PC-3 (cell line): ENCODE measurements at places on chromosomes 13 and 19. TPM values are rescaled to one million over a fixed set of nuclear protein-coding genes. Genes with fewer than 3 reads are reported as not detected.

GRCh38 chr13:46721054-46721453 lies 75.9 kb downstream of the ESD start:
- no peak overlapping the region for H3K27ac ChIP-seq
- DNase-seq, result peak; percentile 41
- no peak overlapping the region for H3K4me3 ChIP-seq
- H3K27me3 ChIP-seq, result no peaks in the 10 kb centered on the region
- H3K4me1 ChIP-seq, result no peaks in the 10 kb centered on the region

GRCh38 chr13:112771877-112772538 lies 82.2 kb downstream of the ATP11A start:
- no peak overlapping the region for H3K27ac ChIP-seq
- H3K27me3 ChIP-seq, result no peaks in the 10 kb centered on the region
- no peaks in the 10 kb centered on the region for H3K36me3 ChIP-seq
- no peaks in the 10 kb centered on the region for H3K4me1 ChIP-seq

DNA sequence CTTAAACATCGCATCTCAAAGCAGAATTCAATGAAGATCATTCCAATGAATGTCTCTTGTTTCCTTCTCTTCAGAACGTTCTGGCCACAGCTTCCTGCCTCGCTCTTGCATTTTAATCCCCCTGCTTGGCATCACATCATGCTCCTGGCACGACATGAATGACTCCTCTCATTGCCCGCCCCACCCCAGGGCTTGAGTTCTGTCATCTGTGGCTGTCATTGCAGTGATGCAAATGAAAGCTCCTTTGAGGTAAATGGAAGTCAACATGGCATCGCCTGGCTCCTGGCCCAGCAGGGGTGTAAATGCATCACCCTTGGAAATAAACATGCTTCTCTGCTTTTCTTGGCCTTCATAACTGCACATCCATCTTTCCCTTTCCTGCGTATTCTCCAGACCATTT lies 48.6 kb downstream of the SCEL start:
- H3K36me3 ChIP-seq, result no peaks in the 10 kb centered on the region
- H3K27me3 ChIP-seq, result no peaks in the 10 kb centered on the region
- no peak overlapping the region for H3K27ac ChIP-seq
- DNase-seq, result no peak

Gene ADM5
- 5.0 and 6.3 TPM in 2 replicates for total RNA-seq

Gene TGFBR3L
- total RNA-seq, result 10.5 and 15.5 TPM in 2 replicates

Gene FAM216B
- not detected in 2 replicates for total RNA-seq

Gene EFNB2
- total RNA-seq, result 16.4 and 17.5 TPM in 2 replicates

GRCh38 chr13:106795847-106796246 lies 227.9 kb upstream of the ARGLU1 start:
- no peak for DNase-seq
- no peak overlapping the region for H3K4me3 ChIP-seq
- no peaks in the 10 kb centered on the region; the same call in 1 of the 2 replicates for H3K4me1 ChIP-seq
- H3K27ac ChIP-seq, result no peak overlapping the region
- peaks cover 23% of the 10 kb centered on the region; the same call in 1 of the 2 replicates for H3K27me3 ChIP-seq

DNA sequence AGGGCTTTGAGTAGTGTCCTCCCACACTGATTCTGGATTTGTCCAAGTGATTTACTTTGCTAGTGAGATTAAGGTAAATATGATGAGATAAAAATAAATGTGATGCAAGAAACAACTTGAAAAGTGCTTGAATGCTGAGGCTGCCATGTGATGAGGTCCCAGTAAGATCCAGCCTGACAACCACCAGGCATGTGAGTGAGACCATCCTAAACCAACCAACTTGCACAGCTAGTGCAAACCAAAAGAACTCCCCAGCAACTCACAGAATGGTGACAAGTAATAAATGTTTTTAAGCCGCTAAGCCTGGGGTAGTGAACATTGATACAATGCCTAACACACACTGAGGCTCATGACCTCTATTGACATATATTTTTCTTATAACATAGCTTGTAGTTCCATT lies 13.3 kb upstream of the RBM26 start:
- H3K4me1 ChIP-seq, result peaks cover 8% of the 10 kb centered on the region; the same call in 1 of the 2 replicates
- H3K27me3 ChIP-seq, result no peaks in the 10 kb centered on the region
- DNase-seq, result no peak
- no peak overlapping the region for H3K27ac ChIP-seq
- no peak overlapping the region for H3K4me3 ChIP-seq

Gene CRLF1
- total RNA-seq, result 0.23 and 2.6 TPM in 2 replicates

DNA sequence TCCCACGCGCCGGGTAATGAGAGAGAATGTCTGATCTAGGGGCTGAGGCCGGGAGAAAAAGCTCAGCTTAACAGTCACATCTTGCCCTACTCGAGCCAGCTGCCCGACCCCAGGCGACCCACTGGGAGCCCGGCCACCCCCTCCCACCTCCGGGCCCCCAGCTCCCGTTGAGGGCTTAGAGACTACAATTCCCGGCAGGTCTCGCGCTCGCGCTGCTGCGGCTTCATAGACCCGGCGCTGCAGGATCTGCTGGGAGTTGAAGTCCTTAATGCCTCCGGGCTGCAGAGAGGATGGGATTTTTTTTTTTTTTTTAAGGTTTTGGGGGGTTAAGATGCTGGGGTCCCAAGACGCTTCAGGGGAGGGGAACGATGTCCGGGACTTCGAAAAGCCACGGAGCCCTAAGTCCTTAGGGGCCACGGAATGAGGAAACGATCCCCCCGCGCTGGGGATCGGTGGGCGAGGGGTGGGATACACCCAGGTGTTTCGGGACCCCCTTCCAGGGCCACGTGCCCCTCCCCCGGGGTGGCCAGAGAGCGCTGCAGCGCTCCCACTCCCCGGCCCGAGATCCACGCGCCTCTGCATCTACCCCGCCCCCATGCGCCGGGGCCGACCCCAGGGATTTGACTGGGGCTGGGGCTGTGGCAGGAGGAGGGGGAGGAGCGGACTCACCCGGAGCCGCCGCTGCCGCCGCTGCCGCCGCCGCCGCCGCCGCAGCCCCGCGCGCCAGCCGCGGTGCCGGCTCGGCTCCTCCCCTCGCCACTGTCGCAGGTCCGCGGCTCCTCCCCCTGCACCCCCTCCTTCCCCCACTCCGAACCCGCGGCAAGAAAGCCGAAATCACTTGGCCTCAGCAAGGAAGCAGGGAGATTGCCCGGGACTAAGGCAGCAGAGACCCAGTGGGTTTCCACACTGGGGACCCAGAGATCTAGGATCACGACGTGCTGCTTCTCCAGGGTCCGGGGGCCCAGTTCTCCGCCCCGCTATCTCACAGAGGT lies at the start of gene SYT3:
Gene SYT3 (minus strand): TSS at position 761 of the 992 bp plus-strand sequence. CDS start 2,470 bp downstream, outside the sequence.
- peak; percentile 33 for DNase-seq
- no peaks in the 10 kb centered on the region for H3K4me1 ChIP-seq
- no peak within 1 kb of the TSS for H3K27ac ChIP-seq
- peak within 1 kb of the TSS; percentile 58 for H3K4me3 ChIP-seq
- H3K36me3 ChIP-seq, result no peaks in the 10 kb centered on the region
- H3K27me3 ChIP-seq, result peaks cover 66% of the 10 kb centered on the region

DNA sequence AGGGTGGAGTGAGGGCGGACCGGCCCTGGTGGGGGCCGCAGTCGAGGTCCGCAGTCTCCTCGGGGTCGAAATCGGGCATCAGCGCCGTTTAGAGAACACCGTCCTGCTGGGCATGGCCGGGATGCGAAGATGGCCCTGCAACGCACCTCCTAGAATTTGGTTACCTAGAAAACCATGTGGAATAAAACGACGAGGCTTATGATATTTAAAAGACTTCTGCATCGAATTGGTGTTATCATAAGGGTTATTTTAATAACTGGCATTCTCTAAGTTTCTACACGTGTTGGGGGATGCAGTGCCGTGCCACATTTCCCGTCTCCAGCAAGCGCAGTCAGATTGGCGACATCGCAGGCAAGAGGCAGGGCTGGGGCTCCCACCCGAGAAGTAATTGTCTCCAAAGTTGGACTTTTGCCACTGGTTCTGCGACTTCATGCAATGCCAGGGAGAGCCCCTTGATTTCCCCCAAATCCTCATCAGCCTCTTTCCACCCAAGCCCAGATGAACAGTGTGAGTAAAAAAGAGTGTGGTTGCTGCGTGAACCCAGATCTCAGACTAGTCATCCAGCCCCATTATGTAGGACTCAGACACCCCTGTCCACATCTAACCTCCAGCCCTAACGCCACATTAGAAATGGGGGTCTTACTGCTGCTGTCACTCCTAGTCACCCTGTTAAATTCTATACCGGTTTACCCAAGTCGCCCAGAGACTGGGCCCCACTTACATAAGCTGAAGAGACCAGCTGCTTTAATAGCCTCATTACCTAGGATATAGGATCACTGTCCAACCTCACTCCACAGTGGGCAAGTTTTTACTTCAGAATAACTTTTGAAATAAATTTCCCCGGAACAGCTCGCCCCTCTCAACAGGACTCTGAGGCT lies 571 bp upstream of the DHRS12 start:
- no peak for DNase-seq
- H3K27me3 ChIP-seq, result no peaks in the 10 kb centered on the region
- peak overlapping the region; percentile 80 for H3K4me3 ChIP-seq

DNA sequence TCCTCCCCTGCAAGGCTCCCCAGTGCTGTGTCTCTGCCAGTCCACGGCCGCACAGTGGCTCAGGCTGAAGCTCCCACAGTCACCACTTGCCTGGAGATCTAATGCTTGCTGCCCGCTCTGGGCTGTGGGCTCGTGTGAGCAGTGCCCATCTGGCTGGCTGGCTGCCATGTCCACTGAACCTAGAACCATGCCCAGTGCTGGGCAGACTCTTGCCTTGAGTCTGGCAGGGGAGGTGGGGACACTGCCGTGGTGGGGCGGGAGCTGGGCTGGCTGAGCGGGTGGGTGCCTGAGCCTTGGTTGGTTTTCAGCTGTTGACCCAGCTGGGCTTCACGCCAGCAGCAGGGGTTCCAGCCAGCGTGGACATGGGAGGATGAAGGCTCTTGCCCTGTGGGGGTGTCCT lies 52.3 kb downstream of the CRTC1 start:
- H3K4me1 ChIP-seq, result no peaks in the 10 kb centered on the region
- no peak for DNase-seq
- H3K27me3 ChIP-seq, result no peaks in the 10 kb centered on the region
- no peak overlapping the region for H3K4me3 ChIP-seq
- no peak overlapping the region for H3K27ac ChIP-seq

Gene CRTC1
- 6.7 and 8.5 TPM in 2 replicates for total RNA-seq

GRCh38 chr19:33393286-33394005 lies 19.9 kb downstream of the CEBPG start:
- H3K27ac ChIP-seq, result no peak overlapping the region
- H3K4me1 ChIP-seq, result no peaks in the 10 kb centered on the region
- DNase-seq, result no peak
- H3K36me3 ChIP-seq, result no peaks in the 10 kb centered on the region
- no peak overlapping the region for H3K4me3 ChIP-seq

Gene MEX3D
- 64.0 and 89.2 TPM in 2 replicates for total RNA-seq

Gene KMT5C
- total RNA-seq, result 21.9 and 36.6 TPM in 2 replicates

- no peak within 1 kb of the TSS for H3K4me3 ChIP-seq
- H3K4me1 ChIP-seq, result peaks cover 10% of the 10 kb centered on the region
- H3K27ac ChIP-seq, result no peak within 1 kb of the TSS
- no peak for DNase-seq
- no peaks in the 10 kb centered on the region for H3K36me3 ChIP-seq
Observed at GRCh38 chr19:589693-590395, at the start of gene HCN2. Gene HCN2 (plus strand): TSS chr19:589881. CDS start chr19:589946, 65 bp downstream.

DNA sequence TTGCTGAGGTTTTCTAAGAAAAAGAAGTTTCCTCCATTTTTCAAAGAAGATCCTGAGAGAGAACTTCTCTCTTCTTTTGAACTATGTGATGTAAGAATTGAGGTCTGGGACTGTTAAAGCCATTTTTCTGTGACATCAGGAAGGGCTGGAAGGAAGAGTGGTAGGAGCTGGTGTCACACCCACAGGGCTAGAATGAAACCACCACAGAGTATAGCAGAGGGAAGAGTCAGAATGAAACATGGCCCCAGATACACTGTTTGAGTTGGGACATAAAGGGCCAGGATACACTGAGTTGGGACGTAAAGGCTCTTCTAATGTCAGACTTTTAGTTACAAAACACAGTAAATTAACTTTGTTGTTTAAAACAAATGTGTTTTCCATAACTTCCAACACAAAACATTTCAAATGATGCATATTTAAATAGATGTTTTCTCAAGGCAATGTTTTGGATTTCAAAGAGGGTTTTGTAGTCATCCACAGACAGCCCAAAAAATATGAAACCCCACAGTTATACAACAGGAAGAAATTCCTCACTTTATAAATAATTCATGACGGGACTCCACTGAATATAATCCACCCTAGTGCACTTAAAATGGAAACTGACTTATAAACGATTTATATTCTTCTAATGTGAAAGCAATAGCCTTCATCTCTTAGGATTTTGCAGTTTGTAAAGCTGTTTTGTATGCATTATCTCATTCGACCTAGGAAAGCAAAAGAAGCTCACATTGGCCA lies 72.5 kb downstream of the LIG4 start:
- H3K4me3 ChIP-seq, result no peak overlapping the region
- H3K27ac ChIP-seq, result no peak overlapping the region
- DNase-seq, result no peak

Gene LHFPL6
- total RNA-seq, result 7.8 TPM in 2 replicates

DNA sequence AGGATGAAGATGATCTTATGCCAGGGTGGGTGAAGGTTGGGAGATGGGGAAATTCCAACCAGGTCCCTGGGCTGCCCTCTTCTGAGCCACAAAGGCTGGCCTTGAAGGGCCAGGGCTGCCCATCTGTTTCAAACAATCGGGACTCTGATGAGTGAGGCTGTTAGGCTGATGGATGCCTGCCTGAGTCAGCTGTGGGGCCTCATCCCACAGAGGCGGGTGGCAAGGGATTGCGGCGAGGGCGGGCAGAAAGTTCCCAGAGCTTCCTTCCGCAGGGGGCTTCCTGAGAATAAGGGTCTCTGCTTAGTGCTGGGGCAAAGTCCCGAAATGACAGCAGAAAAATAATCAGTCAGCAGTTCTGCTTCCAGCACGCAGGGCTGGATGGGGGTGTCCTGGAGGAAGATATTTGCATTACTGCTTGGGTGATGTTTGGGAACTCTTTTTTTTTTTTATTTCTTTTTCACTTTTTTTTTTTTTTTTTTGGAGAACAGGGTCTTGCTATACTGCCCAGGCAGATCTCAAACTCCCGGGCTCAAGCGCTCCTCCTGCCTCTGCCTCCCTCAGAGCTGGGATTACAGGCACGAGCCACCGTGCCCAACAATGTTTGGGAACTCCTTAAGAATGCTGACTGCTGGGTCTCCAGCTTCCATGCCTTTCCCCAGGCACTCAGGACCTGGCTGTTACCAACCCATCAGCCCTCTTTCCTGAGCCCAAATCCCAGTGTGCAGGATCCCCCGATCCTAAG lies 14.1 kb downstream of the SH3GL1 start:
- no peak overlapping the region for H3K27ac ChIP-seq
- no peaks in the 10 kb centered on the region for H3K36me3 ChIP-seq
- H3K27me3 ChIP-seq, result no peaks in the 10 kb centered on the region
- DNase-seq, result no peak
- H3K4me3 ChIP-seq, result no peak overlapping the region
- H3K4me1 ChIP-seq, result peaks cover 16% of the 10 kb centered on the region

Gene SCGB2B2
- total RNA-seq, result not detected in 2 replicates

Gene SOX1
- not detected in 2 replicates for total RNA-seq

- no peaks in the 10 kb centered on the region for H3K27me3 ChIP-seq
- peak overlapping the region; percentile 75 for H3K27ac ChIP-seq
- H3K4me1 ChIP-seq, result peaks cover 15% of the 10 kb centered on the region; the same call in 1 of the 2 replicates
- H3K36me3 ChIP-seq, result no peaks in the 10 kb centered on the region
- H3K4me3 ChIP-seq, result no peak overlapping the region
- peak; percentile 46 for DNase-seq
Observed at GRCh38 chr13:20654156-20654555, 49.3 kb upstream of the IL17D start.

- H3K27me3 ChIP-seq, result no peaks in the 10 kb centered on the region
- H3K4me1 ChIP-seq, result no peaks in the 10 kb centered on the region
- no peak overlapping the region for H3K4me3 ChIP-seq
- no peak overlapping the region for H3K27ac ChIP-seq
- no peaks in the 10 kb centered on the region for H3K36me3 ChIP-seq
Observed at GRCh38 chr13:95337597-95337996, 36.3 kb upstream of the ABCC4 start.

Gene LILRB3
- not detected in 2 replicates for total RNA-seq

Gene PLIN4
- total RNA-seq, result 9.1 and 9.8 TPM in 2 replicates

- no peak overlapping the region for H3K27ac ChIP-seq
- no peak for DNase-seq
- H3K4me3 ChIP-seq, result no peak overlapping the region
- no peaks in the 10 kb centered on the region for H3K27me3 ChIP-seq
Observed at GRCh38 chr19:55131421-55131820, 14.0 kb upstream of the PPP1R12C start.
